Kidney tubule cell (primary cell): ENCODE measurements at places on chromosomes 5 and 9.

DNA sequence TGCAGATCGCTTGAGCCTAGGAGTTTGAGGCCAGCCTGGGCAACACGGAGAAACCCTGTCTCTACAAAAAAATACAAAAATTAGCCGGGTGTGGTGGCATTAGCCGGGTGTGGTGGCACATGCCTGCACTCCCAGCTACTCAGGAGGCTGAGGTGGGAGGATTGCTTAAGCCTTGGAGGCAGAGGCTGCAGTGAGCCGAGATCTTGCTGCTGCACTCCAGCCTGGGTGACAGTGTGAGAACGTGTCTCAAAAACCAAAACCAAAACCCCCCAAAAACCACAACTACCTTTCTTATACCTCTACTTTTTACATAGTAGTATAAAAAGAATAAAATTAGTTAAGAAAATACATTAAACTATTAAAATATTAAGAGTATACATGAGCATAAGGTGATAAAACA, 121.2 kb downstream of the RAPGEF6 start:
- DNase-seq: no peak

DNA sequence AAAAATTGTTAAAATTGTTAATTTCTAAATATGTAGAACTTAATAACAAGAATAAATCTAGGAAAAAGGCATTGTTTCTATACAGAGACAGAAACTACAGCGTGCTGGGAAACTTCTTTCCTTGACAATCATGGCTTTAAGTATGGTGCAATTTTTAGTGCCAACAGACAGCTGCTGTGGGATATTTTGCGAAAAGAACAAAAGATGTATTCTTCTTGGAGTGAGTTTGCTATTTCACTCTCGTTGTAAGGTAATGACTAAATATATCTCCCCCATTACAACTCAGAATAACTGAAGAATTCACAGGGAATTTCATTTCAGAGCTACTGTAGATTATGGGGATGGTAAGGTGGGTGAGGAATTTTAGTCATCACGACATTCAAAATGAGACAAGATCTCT, 2055.0 kb upstream of the ACO1 start:
- no peak for DNase-seq

DNA sequence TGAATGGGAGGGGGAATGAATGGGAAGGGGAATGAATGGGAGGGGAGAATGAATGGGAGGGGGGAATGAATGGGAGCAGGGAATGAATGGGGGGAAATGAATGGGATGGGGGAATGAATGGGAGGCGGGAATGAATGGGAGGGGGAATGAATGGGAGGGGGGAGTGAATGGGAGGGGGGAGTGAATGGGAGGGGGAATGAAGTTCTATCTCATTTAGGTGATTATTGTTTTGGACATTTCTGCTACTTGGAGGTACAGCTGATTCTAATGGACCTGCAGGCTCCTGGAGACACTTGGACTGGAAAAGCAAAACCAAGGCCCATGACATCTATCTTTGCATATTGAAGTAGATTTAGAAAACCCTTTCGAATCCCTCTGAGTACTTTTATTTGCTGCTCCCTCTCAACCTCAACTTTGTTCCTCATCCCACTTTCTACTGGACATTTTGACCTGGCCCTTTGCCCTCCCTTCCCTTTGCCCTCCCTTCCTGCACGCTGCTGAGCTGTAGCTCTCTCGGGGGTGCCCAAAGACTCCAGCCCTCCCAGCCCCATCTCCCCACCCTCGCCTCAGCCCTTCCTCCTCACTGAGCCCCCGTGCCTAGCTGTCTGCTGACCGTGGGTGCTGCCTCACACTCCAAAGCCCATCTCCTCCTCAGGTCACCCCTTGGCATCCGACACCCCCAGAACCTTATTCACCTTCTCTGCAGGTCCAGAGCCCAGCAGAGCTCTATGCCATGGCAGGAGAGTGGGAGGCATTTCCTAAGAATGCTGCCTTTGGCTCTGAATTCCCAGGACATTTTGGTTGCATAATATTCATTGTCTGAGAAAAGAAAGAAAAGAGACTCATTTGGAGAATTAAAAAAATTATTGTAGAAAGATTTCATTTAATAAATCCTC, 19.9 kb upstream of the LPCAT1 start:
- DNase-seq: no peak

GRCh38 chr9:92380603-92381002, 23.8 kb downstream of the OGN start:
- DNase-seq: no peak

- no peak for DNase-seq
Observed at GRCh38 chr5:76920491-76920890, 32.4 kb upstream of the CRHBP start.

DNA sequence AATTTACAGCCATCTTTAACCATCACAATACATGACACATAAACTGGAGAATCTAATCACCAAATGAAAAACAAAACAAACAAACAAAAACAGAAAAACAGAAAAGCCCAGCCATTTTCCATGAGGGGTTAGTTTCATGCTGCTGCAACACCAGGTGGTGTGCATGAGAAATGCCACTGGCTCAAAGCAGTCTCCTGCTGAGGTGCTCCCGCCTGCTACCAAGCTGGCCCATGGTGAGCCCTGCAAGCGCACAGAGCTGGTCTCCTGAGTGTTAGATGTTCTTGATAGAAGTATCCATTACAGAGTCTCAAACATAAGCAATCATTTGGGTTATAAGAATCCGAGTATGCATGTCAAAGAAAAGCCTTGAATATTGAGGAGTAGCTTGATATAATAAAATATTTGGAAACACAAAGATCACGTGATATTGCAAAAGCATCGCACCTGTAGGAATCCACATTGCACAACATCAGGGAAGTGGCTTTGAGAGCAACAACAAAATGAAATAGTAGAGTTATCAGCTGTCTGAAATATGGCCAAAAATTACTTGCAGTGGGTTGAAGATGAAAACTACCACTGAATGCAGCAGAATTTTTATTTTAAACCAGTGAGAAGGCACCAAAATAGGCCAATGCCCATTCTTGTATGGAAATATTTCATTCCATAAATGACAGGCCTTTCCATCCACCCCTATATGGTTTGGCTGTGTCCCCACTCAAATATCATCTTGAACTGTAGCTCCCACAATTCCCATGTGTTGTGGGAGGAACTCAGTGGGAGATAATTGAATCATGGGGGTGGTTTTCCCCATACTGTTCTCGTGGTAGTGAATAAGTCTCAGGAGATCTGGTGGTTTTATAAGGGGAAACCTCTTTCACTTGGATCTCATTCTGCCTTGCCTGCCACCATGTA, 194.8 kb downstream of the SYK start:
- no peak for DNase-seq

GRCh38 chr9:137369061-137369787, 53.7 kb downstream of the EXD3 start:
- no peak for DNase-seq

DNA sequence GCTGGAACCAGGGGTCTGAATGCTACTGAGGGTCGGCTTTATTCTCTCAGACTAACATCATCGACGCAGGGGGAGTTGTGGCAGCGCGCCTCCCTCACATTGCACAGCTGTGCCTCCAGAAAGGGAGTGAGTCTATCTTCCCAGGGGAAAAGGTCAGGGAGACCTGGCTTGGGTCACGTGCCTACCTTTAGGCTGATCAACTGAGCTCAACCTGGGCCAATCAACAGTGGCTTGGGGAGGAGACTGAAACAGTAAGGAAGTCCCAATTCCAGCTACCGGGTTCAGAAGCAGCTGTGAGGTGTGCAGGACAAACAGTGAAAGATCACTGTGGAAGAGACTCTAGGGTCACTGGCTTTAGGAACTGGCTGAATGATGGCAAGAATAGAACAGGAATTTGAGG, 14.3 kb downstream of the SNX30 start:
- peak; percentile 53 for DNase-seq

DNA sequence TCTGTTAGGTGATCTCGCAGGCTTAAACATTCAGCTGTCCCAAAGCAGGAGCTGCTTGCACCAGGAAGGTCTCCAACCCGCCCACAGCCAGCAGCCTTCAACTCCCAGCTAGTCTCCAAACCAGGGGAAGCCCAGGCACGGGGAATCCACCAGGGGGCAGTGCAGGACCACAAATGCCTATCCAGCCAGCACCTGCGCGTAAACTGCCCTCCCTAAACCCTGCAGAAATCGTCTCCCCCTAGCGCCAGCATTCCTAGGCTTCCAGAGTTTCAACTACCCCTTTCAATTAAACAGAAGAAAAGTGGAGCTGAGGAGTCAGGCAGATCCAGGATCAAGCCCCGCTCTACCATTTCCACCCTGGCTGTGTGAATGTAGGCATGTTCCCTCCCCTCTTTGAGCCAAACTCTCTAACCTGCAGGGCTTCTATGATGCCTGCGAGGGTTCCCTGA, 72.0 kb downstream of the HRH2 start:
- DNase-seq: peak; percentile 84

DNA sequence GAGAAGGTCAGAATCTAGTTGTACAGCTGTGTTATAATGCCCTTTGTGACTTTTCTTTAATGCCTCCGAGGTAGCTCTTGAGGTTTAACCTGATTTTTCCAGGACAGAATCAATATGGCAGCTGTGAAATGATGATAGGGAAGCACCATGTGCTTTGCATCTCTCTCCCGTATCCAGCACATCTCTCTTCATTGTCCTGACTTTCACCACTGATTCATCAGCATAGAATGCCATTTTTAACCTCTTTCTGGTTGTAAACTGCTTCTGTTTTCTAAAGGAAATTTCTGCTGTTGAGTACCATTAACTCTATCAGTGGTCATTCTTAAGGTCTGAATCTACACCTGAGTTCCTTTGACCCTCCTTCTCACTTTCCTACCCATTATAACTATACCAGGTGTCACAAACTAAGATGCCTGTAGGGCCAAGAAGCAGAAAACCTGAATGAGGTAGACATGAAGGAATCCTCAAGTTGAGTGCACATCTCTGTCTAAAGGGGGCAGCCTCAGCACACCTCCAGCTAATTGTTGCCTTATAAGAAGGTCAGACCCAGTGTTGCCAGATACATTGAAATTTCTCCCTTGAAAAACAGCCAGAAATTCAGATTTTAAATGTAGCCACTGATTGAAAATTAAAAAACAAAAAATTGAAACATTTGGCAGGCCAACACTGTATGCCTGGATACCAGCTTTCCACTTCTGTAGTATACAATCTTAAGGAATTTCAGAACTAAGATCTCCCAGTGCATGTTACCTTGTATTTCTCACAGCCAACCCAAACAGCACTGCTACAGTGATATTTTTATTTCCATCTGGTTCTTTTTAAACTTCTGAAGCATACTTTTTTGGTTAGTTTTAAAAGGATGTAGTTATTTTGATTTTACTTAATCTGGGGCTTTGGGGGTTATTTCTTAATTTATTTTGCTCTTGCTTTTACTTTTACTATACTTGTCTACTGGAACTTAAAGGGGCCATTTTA, 35.8 kb upstream of the TLX3 start:
- DNase-seq: peak; percentile 76

DNA sequence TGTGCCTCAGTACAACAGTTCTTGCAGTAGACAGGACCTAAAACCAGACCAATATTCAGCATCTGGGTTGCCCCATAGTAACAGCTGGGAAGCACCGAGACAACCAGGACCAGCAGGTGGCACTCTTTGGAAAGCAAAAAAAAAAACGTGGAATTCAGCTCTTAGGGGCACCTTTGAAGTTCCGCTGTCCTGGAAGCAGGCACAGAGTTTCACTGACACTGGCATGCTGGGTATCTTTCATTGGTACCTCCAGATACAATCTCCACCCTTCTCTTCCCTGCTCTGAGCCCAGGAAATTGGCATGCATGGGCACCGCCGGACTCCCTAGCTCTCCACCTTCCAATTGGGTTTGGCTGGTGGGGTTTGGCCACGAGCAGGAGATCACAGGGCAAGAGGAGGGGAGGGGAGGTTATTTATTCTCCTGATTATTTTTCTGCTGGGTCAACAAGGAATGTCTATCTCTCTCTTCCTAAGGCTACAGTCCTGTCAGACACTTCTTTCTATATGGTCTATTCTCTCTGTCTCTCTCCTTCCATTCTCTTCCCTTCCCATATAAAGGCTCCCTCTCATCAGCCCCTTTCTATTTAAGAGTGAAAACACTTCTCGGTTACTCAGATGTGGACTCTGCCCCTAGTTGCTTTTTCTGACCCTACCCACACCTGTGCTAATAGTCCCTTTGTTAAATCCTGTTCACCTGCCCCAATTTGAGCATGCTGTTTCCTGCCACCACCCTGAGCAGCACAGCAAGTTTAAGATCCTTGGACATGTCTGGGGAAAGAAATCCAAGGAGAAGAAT, 1.9 kb upstream of the IDNK start:
- peak; percentile 69 for DNase-seq

DNA sequence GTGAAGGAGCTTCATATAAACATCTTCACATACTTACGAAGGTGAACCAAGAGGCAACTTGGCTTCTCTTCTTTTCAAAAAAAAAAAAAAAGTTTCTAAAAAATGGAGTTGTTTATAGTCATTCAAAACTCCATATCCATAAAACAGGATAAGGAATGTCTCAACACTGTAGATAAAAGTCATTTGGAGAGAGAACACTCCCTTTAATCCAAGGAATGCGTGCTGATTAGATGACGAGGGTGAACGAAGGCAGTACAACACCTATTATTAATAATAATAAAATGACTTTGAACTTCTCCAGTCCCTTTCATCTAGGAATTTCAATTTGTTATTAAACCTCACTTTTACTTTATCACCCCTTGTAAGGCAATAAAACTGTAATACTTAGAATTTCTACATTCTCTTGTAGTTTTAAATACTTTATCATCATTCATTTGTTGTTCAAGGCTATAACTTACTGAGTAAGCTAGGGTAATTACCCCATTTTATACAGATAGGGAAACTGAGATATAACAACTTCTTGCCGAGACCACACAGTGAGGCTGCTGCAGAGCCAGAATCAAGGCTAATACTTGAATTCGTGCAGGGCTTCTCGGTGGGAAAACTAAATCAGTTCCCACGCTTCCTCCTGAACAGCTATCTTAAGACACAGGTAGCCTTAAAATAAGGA, 377.1 kb downstream of the EFNA5 start:
- DNase-seq: no peak

GRCh38 chr5:123756816-123757215, 244.8 kb downstream of the CSNK1G3 start:
- DNase-seq: no peak

DNA sequence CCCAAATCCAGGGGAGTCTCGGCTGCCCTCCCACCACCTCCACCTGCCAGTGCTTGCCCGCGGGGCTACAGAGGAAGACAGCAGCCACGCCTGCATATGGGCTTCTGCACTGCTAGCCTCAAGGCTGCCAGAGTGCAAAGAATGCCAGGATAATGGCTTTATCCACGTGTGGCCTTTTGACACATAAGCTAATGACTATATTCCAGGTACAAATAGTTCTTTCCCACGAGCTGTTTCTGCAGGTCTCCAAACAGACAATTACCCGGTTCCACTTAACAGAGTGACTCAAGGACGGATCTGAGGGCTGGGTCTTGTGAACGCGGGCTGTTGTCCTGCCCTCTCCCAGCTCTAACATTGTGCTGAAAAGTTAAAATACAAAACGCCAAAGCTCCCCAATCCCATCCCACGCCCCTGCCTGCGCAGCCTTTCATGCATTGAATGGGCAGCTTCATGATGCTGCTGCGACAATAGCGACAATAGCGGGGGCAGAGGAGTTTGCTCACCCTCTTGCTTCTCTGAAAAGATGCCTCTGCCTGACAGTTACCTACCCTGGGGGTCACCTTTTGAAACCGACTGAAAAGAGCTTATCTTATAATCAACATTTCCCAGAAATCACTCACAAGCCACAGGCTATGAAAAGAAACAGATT, 39.1 kb upstream of the MSH3 start:
- DNase-seq: no peak

GRCh38 chr9:10007356-10007755, 605.4 kb downstream of the PTPRD start:
- DNase-seq: no peak

GRCh38 chr5:168960497-168960896, 340.4 kb downstream of the SLIT3 start:
- DNase-seq: no peak
